ENCODE measurements at places on chromosomes 5 and 9.
A peak's percentile ranks its signal among the peaks of the same experiment; 100 is the strongest.

DNA sequence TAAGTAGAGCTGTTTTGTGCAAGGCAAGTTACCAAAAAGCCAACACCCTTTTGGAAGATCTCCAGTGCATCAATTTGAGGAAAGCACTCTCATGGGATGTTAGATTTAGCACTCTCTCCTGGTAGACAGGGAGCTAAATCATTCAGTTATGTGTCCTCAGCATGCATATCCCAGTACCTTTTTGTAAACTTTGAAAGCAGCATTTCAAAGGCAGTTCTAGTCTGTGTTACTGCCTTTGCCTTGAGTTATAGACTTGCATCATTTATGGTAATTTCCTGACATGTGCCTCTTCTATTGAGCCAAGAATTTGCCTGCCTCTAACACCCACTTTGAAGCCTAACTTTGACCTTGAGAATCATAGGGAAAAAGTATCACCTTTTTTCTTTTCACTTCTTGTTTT, 120.6 kb downstream of the KIF4B start:
- no peak for DNase-seq

DNA sequence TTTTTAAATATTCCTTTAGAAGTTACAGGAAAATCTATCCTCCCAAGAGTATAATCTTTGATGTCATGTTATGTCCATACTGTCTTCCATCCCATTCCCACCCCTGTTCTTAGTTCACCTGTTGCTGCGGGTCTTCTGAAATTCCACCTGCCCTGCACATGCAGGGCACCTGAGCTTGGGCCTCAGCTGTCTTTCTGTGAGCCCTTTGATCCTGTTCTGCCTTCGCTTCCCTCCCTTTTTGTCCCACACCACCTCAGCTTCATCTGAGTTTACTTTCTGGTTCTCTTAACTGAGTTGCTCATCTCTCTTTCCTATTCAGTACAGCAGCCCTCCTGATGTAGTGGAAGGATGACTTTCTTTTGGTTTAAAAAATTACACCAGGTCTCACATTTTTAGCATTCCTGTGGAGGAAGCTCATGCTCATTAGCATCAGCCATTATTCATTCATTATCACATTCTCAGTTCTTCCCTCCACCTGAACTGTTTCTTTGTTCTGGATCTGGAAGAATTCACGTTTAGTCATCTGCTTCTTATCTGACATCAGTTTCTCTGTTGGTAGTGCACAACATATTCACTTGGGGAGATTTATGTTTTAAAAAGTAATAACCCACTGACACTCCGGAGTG, 211.0 kb downstream of the ADCY2 start:
- DNase-seq, result no peak

DNA sequence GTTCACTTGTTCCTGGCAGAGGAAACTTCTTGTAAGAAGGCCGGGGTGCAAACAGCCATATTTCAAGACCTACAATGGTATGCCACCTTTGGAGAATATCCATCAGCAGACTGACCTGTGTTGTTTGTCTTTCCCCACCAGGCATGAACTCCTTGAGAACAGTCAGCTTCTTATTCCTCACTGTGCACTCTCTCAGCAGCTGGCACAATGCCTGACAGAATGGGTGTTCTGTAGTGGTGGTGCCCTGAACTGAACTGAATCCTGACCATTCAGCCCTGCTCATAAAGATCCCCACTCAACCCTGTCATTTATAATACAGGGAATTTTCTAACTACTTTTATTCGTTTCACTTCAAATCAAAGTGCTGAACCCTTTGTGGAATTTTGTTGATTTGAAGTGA, 206.9 kb downstream of the COX7C start:
- no peak for DNase-seq

GRCh38 chr9:135212961-135213360, 125.5 kb downstream of the OLFM1 start:
- DNase-seq, result no peak

DNA sequence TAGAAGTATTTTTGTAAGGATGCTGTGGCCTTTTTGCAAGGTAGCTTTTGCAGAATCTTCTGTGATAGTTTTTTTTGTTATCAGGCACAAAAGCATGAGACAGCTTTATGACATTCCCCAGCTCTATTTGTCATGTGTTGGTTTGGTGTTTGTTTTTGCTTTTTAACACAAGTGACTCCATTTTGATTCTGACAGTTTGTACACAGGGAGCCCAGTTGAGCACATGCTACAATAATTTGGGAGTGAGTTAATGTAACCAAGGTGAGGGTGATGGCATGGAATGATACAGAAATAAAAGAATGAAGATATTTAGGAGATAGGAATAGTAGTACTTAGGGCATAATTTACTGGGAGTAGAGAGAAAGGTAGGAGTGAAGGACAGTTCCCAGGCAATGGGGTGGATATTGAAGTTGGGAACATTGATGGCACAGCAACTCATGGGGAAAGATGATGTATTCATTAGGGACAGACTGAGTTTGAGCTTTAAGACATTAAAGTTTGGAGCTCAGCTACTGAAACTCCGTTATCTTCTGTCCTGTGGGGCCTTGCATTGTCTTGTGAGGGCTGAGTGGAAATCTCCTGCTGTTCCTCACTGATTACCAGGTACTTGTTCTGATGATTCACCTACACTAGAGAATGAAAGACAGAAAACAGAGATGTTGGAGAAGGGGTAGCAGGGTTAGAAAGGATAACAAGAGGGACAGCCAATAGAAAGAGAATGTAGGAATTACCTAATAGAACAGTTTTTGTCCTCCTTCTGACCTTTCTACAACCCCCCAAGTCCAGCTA, 88.3 kb upstream of the CCDC112 start:
- DNase-seq, result no peak

DNA sequence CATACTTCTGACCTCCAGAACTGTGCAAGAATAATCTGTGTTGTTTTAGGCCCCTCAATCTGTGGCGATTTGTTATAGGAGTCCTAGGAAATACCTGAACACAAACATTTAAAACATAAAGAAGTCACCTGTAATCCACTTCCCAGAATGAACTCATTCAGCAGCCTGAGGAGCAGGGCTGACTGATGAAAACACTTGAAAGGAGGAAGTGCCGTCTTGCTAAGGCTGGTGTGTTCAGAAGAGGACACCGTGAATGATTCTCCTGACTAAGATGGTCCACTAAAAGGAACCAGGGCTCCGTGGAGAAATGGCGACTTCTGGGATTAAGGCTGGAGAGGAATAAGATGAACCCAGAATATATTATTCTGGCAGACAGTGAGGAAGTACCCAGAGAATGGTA, 18.7 kb upstream of the MARCHF6 start:
- no peak for DNase-seq

GRCh38 chr5:427415-428087, 15.4 kb upstream of the EXOC3 start:
- DNase-seq, result no peak

DNA sequence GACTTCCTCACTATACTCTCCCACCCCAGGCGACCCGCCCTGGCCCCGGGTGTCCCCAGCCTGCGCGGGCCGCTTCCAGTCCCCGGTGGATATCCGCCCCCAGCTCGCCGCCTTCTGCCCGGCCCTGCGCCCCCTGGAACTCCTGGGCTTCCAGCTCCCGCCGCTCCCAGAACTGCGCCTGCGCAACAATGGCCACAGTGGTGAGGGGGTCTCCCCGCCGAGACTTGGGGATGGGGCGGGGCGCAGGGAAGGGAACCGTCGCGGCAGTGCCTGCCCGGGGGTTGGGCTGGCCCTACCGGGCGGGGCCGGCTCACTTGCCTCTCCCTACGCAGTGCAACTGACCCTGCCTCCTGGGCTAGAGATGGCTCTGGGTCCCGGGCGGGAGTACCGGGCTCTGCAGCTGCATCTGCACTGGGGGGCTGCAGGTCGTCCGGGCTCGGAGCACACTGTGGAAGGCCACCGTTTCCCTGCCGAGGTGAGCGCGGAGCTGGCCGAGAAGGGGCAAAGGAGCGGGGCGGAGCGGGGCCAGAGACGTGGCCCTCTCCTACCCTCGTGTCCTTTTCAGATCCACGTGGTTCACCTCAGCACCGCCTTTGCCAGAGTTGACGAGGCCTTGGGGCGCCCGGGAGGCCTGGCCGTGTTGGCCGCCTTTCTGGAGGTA, 2.1 kb downstream of the CA9 start:
- peak; percentile 37 for DNase-seq

DNA sequence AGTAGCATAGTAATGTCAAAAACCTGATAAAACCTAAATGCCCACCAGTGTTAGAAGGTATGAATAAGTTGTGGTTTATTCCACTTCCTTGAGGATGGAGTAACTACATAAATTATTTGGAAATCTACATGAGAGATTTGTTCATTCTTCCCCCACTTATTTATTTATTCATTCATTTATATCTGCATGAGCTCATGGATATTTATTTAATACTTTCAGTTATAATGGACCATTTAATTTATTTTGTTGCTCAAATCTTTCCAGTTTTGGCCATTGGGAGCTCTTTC, 223.8 kb upstream of the S1PR3 start:
- DNase-seq, result no peak

DNA sequence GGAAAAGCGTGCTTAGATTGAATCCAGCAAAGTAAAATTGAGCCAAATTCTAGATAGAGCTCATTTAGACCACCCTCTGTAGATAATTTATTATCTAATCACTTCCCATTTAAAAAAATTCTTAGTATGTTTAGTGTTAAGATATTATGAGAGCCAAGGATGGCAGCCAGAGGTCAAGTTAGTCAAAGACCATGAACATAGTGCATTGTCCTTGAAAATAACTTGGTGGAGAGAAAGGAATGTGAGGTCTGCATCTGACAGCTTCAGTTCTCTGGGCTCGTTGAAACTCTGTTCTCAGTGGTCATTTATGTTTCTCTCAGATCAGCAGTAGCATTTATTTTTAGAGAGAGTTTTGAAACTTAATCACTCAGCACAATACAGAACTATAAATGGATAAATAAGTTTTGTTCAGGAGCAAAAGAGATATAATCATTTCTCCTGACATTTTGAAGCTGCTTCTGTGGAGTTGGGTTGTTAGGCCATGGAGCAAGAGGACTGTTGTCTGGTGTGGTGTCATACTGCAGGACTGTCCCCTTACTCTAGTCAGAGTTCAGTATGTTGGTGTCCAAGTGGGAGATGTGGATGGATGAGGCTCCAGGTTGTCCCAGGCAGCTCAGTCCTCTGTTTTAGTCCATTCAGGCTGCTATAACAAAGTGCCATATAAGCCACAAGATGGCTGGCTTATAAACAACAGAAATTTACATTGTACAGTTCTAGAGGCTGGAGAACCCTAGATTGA, 337.7 kb downstream of the FBXL7 start:
- DNase-seq, result no peak

- DNase-seq, result no peak
These were observed 89.7 kb downstream of the CAAP1 start for GRCh38 chr9:26802921-26803320.
